ENCODE measurements at places on chromosomes 12 and 14.

GRCh38 chr14:85415015-85415712 lies 114.8 kb upstream of the FLRT2 start:
- DNase-seq, result no peak

- DNase-seq, result no peak
Measured at GRCh38 chr12:3913278-3913677, 40.1 kb upstream of the PARP11 start.

DNA sequence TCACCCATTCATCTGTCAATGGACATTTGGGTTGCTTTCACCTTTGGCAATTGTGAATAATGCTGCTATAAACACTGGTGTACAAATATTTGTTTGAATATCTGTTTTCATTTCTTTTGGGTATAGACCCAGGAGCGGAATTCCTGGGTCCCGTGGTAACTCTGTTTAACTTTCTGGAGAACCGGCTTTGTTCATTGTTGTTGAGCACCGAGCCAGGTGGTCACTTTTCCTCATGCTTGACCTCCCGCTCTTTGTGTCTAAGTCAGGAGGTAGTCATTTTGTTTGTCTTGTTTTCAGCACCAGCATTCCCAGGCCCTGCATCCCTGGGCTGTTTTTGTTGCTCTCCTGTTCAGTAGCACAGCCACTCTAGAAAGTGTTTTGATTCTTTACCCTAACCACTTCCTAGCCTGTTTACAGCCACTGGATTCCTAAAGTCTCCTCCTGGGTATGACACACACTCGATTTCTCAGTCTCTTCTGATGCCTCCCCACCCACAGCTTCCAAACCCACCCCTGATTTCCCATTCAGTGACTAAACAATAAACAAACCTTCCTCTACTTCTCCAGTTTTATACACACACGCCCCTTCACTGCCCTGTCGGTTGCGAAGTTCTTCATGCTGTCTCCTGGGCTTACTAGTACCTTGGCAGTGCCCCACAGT lies 37.9 kb downstream of the B4GALNT3 start:
- DNase-seq, result no peak

DNA sequence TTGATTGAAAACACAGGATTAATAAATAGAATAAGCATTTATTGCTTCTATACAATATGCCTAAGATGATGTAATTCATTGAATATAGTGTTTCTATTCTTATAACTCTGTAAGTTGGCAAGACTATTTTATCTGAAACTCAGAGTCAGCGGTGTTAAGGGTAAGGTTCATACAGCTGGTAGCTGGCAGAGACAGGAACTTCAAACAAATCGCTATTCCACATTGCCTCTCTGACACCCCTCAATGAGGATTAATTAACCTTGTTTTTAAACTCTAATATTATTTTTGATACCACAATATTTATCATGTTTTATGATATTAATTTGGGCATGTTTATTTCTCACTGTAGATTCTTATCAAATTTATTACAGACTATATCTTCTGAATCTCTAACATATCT lies 323.4 kb downstream of the ACSS3 start:
- DNase-seq, result no peak

- no peak for DNase-seq
Measured at GRCh38 chr12:132955094-132956010, 754 bp downstream of the ZNF605 start.

GRCh38 chr14:33163600-33163999 lies 224.9 kb downstream of the NPAS3 start:
- DNase-seq, result no peak

DNA sequence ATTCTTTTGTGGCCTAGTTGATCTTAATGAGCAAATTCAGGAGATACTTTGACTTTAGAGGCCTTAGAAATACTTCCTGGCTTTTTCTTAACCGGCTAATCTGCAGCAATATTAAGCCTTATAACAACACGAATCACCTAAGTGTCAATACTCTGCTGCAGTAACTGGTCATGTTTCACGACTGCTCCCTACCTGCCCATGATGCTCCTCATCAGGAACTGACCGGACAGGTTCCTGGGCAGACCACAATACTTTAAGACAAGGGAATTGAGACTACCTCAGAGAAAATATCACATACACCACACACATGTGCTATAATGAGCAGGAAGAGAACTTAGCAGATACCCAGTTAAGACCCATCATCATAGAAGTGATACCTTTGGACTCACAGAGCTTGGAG lies 211.9 kb upstream of the BMP4 start:
- DNase-seq, result no peak

DNA sequence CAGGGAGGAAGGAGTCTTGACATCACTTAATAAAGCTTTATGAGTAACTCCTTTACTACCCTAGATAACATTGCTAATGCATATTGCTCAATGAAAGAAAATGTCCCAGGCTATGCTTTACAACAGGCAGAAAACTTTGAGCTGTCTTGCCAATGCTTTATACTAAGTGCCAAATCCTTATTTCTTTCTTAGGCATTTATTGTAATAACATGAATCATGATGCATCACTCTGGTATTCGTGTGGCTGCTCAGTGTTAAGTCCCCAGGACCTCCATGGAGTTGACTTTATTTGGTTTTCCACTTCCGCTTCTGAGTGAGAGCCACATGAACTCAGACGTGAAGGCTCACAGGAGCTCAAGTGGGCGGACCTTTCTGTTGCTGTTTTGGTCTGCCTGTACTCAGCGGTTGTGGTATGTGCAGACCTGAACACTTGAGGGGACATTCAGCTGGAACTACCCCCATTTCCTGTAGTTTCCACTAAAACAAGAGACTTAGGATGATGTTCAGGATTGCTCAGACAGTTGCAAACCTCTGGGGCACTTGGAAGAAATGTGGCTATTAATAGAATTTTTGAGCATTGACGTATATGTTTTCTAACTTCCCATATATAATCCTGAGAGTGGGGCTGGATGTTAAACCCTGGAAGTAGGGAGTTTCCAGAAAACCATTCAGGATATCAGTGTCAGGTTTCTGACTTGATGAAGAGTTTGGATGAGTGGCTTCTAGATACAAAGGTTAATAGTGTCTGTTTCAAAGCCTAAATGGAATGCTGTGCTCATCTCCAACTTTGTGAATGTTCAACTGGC lies 258.6 kb downstream of the MSRB3 start:
- DNase-seq, result no peak

- no peak for DNase-seq
Measured at GRCh38 chr12:823028-823698, 70.8 kb downstream of the WNK1 start.

DNA sequence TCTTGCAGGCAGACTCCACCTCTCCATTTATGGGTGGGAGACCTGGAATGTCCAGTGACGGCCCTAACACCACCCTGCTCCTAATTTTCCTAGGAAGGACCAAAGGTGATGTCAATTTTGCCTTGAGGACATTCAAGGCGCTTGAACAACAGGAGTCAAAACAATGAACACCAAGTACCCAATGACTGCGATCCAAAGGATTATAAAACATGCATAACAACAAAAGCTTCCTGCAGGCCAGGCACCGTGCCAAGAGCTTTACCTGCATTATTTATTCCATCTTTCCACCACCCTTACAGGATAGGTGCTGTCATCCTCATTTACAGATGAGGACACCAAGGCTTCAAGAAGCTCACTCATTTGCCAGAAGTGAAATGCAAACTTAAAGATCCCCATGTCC lies 15.2 kb upstream of the FOXN3 start:
- DNase-seq, result no peak

- no peak for DNase-seq
Measured at GRCh38 chr12:94500831-94501567, 41.3 kb upstream of the CEP83 start.

DNA sequence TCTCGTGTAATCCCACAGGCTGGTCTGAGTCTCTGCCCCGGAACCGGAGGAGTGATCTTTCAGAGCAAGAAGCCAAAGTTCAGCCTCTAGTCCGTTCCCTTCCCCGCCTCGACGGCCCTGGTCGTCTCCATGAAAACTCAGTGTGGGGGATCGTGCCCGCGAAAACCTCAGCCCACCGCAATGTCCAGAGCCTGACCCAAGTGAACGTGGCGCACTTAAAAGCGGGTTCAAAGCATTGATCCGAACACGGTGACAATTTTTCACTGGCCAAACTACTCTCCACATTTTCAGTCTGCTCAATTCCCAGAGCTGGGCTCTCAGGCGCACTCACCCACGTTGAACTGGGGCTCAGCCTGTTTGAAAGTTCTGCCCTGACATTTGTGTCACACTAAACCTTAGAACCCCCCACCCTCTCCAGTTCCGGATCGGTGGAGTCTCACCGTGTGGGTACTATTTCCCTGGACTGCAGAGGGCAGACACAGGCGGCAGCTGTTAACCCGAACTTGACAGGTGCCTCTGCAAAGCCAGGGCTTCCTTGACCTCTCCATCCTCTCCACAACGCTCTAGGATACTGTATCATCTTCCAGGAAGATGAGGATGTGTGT lies 886 bp upstream of the PRICKLE1 start:
- DNase-seq, result no peak

- DNase-seq, result no peak
Measured at GRCh38 chr14:22509751-22510300, 79.2 kb downstream of the DAD1 start.

GRCh38 chr14:100754020-100754419 lies 27.3 kb downstream of the DLK1 start:
- no peak for DNase-seq
